Vagina (tissue), 2 donors: ENCODE measurements at places on chromosomes 3 and 15. TPM values are rescaled to one million over a fixed set of nuclear protein-coding genes. Genes with fewer than 3 reads are reported as not detected.

The FBXO40 gene
- total RNA-seq = not detected

The MUSTN1 gene
- 30.2 TPM for total RNA-seq

The STIMATE gene
- 12.5 TPM for total RNA-seq

The SI gene
- not detected for total RNA-seq

The FAM240A gene
- total RNA-seq = not detected

GRCh38 chr3:154188846-154189245 lies 67.7 kb downstream of the ARHGEF26 start:
- H3K4me1 ChIP-seq = no peaks in the 10 kb centered on the region
- H3K4me3 ChIP-seq = no peak overlapping the region
- H3K27ac ChIP-seq = no peak overlapping the region
- H3K36me3 ChIP-seq = no peaks in the 10 kb centered on the region
- H3K27me3 ChIP-seq = no peaks in the 10 kb centered on the region

GRCh38 chr3:101978348-101978747 lies 129.0 kb downstream of the NFKBIZ start:
- H3K4me3 ChIP-seq = no peak overlapping the region
- no peaks in the 10 kb centered on the region for H3K36me3 ChIP-seq
- no peak overlapping the region for H3K27ac ChIP-seq
- no peak for DNase-seq
- H3K27me3 ChIP-seq = no peaks in the 10 kb centered on the region
- no peaks in the 10 kb centered on the region for H3K4me1 ChIP-seq

GRCh38 chr15:52496776-52497470 lies 31.8 kb downstream of the MYO5A start:
- H3K4me3 ChIP-seq = no peak overlapping the region
- H3K27ac ChIP-seq = no peak overlapping the region
- H3K27me3 ChIP-seq = no peaks in the 10 kb centered on the region
- DNase-seq = no peak
- H3K36me3 ChIP-seq = no peaks in the 10 kb centered on the region

- H3K4me1 ChIP-seq = no peaks in the 10 kb centered on the region
- H3K27me3 ChIP-seq = no peaks in the 10 kb centered on the region
- DNase-seq = no peak
- no peaks in the 10 kb centered on the region for H3K36me3 ChIP-seq
Measured at GRCh38 chr15:71316911-71317310, 201.6 kb downstream of the THSD4 start.

DNA sequence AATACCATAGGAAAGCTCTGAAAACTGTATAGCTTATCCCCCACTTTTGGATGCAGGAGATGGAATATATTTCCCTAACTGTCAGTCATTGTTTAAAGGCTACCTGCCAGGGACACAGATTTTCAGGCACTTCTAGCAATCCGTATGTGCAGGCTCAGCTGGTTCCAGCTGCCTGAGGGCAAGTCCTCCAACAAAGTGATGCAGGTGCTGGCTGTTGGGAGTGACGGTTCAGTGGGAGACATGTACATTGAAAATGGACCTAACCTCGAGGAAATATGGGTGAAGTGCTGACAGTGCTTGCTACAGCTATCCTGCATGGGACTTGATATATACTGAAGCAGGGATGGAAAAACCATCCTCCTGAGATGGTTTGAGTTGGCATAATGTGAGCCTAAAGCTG lies 153.1 kb upstream of the GAP43 start:
- no peaks in the 10 kb centered on the region for H3K4me1 ChIP-seq
- no peak overlapping the region for H3K27ac ChIP-seq
- H3K4me3 ChIP-seq = no peak overlapping the region
- no peaks in the 10 kb centered on the region for H3K36me3 ChIP-seq
- no peak for DNase-seq

DNA sequence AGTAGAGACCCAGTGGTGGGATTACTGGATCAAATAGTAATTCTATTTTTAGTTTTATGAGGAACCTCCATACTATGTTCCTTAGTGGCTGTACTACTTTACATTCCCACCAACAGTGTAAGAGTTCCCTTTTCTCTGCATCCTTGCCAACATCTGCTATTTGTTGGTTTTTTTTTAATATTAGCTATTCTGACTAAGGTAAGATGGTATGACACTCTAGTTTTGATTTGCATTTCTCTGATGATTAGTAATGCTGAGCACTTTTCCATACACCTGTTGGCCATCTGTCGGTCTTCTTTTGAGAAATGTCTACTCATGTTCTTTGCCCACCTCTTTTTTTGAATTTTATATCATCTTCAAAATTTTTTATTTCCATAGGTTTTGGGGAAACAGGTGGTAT lies 34.2 kb upstream of the RAP2B start:
- H3K27me3 ChIP-seq = no peaks in the 10 kb centered on the region
- H3K36me3 ChIP-seq = no peaks in the 10 kb centered on the region
- no peaks in the 10 kb centered on the region for H3K4me1 ChIP-seq
- H3K27ac ChIP-seq = no peak overlapping the region

DNA sequence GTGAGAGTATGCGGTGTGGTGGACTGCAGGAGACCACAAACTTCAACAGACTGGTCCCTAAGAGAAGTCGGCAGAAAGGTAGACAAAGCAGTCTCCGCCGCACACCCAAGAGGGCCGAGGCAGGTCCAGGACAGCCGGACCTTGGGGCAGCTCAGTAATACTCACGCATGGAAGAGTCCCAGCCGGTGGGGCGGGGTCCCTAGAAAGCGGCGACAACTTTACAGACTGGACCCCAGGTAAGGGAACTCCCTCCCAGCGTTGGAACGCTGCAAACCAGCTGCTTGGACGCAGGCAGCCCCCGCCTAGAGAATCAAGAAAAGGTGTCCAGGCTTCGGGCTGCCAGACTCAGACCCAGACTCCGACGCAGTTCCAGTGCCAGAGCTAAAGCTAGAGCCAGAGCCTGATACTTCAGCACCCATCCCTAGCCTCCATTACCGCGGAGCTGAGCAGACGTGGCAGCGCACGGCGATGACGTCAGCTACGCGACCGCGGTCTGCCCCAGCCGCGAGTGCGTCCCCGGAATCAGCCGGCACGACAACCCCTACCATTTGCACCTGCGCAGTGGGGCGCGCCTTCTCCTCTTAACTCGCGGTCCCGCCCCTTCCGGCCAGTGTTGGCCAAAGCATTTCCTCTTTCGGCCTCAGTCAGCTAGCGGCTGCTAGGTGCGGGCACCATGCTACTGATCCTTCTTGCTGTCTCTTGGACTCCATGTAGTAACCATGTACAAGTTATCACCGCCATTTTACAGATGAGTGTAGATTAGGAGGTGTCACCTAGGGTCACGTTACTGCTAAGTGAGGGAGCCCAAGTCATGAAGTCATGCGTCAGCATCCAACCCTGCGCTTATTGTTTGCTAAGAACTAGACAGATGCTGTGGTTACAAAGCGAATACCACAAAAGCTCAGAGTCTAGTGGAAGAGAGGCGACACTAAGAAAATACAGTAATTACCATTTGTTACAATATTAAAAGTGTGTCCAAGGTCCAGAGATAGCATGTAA lies at the start of gene TMEM39A:
TMEM39A (minus strand) TSS at position 445 of the 999 bp plus-strand sequence. CDS start 1,541 bp downstream, outside the sequence.
- no peaks in the 10 kb centered on the region for H3K27me3 ChIP-seq
- DNase-seq = peak; percentile 97
- peak within 1 kb of the TSS; percentile 80 for H3K27ac ChIP-seq

DNA sequence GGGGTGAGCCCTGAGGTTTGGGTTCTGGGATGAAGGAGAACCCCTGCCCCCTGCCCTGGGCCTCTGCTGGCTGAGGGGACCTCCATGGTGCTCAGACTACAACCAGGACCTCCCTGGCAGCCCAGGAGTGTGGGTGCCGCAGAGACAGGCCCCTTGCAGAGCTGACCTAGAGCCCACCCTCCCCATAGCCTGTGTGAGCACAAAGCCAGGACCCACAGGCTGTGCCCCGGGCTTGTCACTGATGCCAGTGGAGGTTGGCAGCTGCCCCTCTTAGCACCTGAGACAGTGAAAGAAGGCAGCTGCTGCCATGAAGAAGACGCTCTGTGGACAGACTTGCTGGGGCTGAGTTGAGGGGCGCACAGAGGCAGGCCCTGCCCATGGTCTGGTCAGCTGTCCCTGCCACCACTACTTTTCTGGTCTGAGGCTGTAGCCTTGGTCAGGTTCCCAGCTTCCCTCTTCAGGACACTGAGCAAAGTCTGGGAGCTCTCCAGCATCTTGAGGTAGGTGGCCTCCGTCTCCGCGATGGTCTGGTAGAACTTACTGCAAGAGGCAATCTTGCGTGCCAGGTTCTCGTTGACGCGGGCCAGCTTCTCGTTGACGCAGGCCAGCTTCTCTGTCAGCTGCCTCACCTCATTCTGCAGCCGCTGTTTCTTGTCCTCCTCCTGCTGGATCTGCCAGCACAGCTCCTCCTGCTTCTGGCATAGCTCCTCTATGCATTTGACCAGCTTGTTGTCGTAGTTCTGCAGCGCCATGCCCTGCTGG lies 23.0 kb downstream of the USP4 start:
- no peaks in the 10 kb centered on the region for H3K27me3 ChIP-seq
- H3K27ac ChIP-seq = no peak overlapping the region
- H3K4me1 ChIP-seq = no peaks in the 10 kb centered on the region
- no peak for DNase-seq
- peaks cover 58% of the 10 kb centered on the region for H3K36me3 ChIP-seq

DNA sequence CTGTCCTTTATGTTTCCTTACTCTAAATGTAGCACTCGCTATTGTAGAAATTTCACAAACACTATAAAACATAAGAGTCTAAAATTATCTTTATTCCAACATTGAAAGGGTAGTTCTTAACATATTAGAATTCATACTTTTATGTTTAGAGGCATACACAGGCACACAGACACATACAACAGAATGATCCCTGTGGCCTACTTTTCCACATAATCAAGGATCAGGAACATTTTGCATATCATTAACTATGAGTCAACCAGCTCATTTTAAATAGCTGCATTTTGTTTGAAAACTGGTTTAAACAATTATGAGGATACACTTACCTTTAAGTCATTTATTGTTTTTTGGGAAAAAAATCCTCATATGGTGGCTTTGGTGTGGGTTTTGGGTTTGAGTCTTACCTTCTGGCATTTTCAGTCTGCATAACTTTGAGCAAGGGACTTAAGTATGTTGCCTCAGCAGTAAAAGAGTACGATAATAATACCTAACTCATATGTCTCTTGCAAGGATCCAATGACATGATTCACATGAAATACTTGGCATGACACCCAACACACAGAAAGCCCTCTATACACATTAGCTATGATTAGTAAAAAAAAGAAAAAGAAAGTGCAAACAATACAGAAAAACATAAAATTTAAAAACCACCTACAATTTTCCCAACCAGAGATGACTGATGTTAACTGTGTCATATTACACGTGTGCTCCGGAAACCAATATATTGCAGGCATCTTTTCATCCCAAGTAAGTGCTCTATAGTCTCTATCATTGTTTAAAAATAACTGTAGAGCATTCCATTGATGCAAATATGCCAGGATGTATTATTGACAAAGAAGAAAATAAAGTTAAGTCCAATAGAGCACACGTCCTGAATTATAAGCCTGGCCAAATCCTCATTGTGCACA lies 213.1 kb upstream of the ADAMTS9 start:
- no peaks in the 10 kb centered on the region for H3K27me3 ChIP-seq
- H3K27ac ChIP-seq = peak overlapping the region; percentile 44
- H3K4me3 ChIP-seq = no peak overlapping the region
- no peak for DNase-seq
- peaks cover 32% of the 10 kb centered on the region for H3K4me1 ChIP-seq
- H3K36me3 ChIP-seq = no peaks in the 10 kb centered on the region

GRCh38 chr15:99054025-99054387 lies 46.4 kb upstream of the PGPEP1L start:
- H3K27ac ChIP-seq = no peak overlapping the region
- no peaks in the 10 kb centered on the region for H3K27me3 ChIP-seq
- no peaks in the 10 kb centered on the region for H3K36me3 ChIP-seq
- DNase-seq = no peak
- no peaks in the 10 kb centered on the region for H3K4me1 ChIP-seq

DNA sequence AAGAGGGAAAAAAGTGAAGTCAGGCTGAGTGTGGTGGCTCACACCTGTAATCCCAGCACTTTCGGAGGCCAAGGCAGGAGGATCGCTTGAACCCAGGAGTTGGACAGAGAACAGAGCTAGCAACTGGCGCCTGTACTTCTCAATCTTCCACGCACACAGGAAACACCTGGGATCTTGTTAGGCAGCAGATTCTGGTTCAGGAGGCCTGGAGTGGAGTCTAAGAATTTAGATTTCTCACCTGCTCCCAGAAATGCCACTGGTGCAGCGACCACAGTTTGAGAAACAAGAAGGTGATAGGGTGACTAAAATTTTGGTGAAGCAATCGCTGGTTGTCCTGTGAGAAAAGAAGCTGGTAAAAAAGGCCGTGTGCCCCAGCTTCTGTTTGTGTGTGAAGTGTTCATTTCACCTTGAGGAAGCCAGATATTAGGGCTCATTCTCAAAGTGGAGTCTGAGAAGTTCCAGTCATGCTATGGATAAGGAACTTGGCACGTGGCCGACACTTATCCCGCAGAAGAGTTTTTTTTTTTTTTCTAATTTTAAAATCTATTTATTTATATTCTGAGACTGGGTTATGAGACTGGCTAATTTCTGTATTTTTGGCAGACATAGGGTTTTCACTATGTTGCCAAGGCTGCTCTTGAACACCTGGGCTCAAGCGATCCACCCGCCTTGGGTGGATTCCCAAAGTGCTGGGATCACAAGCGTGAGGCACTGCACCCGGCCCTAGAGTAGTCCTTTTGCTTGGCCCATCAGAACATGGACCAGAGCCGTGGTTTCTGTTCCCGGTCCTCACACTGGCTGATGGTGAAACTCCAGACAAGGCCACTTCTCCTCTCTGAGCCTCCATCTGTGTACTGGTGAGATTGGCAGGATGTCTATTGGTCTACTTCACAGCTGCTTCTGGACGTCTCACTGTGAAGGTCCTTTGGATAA lies 324.6 kb upstream of the PROK2 start:
- no peak overlapping the region for H3K4me3 ChIP-seq
- H3K27me3 ChIP-seq = no peaks in the 10 kb centered on the region
- DNase-seq = no peak
- no peaks in the 10 kb centered on the region for H3K36me3 ChIP-seq
- no peaks in the 10 kb centered on the region for H3K4me1 ChIP-seq

GRCh38 chr3:143850877-143851276 lies 2.6 kb upstream of the SLC9A9 start:
- no peak overlapping the region for H3K27ac ChIP-seq
- H3K4me3 ChIP-seq = no peak overlapping the region

DNA sequence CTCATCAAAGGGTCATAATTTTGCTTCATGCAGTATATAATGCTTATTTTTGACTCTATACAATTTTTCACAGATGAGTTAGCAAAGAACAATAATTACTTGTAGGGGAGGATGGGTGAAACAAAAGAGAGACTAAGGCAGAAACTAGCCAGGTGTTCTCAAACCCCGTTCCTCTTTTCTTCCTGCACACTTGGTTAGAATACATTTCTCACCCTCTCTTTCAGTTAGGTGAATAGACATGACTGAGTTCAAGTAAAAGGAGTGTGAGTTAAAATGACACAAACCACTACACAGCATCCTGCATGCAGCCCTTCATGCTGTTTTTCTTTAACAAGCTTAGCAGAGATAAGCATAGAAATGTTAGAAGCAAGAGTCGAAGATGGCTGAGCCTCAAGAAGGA lies 922.2 kb downstream of the TBL1XR1 start:
- no peak for DNase-seq
- peak overlapping the region; percentile 36 for H3K27ac ChIP-seq
- no peak overlapping the region for H3K4me3 ChIP-seq
- peaks cover 10% of the 10 kb centered on the region for H3K4me1 ChIP-seq
- no peaks in the 10 kb centered on the region for H3K27me3 ChIP-seq

GRCh38 chr3:184568924-184569829 lies 7.6 kb downstream of the EPHB3 start:
- peaks cover 63% of the 10 kb centered on the region for H3K4me1 ChIP-seq
- H3K4me3 ChIP-seq = peak overlapping the region; percentile 49
- H3K27me3 ChIP-seq = no peaks in the 10 kb centered on the region
- no peaks in the 10 kb centered on the region for H3K36me3 ChIP-seq
- DNase-seq = no peak

GRCh38 chr15:83767741-83768140 lies 113.8 kb downstream of the ADAMTSL3 start:
- no peak for DNase-seq
- no peak overlapping the region for H3K27ac ChIP-seq
- H3K4me3 ChIP-seq = no peak overlapping the region
- no peaks in the 10 kb centered on the region for H3K36me3 ChIP-seq
